Stimulated activated naive B cell treated with anti-CD40 and anti-IgM and Interleukin-4, amounts not matched to agents 10 μg/mL and 1 μg/mL and 100 μg/mL, for 72 hours (primary cell): ENCODE measurements at places on chromosomes 13 and 19.

GRCh38 chr13:98541701-98542203 lies 35.2 kb downstream of the STK24 start:
- no peak for DNase-seq

DNA sequence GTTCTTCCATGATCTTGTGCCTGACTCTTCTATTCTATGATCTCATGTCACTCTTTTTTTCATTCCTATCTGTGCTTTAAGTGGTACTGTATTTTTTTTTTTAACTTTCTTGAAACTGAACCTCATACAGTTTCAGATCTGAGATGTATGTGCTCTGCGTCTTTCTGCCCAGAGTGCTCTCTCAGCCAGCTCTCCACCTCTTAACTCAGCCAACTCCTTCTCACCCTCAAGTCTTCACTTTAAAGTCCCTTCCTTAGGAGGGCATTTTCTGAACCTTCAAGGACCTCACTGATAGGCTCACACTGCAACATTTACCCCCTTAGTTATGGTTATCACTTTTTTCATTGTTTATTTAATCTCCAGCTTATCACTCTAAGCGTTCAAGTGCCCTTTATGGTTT lies 158.7 kb downstream of the IRS2 start:
- DNase-seq = no peak

DNA sequence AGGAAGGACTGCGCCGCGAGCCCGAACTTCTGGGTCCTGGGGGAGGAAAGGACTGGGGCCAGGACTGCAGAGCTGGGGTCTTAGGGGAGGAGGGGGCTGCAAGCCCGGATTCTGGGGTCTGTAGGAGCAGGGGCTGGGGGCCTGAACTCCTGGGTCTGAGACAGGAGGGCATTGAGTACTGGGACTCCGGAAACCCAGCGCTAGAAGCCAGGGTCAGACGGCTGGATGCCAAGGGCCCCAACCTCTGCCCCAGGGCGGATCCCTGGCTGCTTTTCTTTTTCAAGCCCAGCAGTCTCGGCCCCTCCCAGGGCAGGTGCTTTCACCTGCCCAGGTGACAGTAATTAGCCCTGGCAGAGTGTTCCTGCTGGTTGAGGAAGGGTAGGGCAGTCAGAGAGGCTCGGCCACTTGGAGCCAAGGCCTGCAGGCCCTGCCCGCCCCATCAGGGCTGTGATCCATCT lies 2.3 kb downstream of the MYH14 start:
- DNase-seq = no peak

- DNase-seq = no peak
Measured at GRCh38 chr19:18881491-18881890, 14.5 kb downstream of the CERS1 start.

- no peak for DNase-seq
Measured at GRCh38 chr19:17086120-17086519, 10.5 kb downstream of the MYO9B start.

GRCh38 chr13:58376775-58377174 lies 745.2 kb downstream of the PCDH17 start:
- DNase-seq = no peak

DNA sequence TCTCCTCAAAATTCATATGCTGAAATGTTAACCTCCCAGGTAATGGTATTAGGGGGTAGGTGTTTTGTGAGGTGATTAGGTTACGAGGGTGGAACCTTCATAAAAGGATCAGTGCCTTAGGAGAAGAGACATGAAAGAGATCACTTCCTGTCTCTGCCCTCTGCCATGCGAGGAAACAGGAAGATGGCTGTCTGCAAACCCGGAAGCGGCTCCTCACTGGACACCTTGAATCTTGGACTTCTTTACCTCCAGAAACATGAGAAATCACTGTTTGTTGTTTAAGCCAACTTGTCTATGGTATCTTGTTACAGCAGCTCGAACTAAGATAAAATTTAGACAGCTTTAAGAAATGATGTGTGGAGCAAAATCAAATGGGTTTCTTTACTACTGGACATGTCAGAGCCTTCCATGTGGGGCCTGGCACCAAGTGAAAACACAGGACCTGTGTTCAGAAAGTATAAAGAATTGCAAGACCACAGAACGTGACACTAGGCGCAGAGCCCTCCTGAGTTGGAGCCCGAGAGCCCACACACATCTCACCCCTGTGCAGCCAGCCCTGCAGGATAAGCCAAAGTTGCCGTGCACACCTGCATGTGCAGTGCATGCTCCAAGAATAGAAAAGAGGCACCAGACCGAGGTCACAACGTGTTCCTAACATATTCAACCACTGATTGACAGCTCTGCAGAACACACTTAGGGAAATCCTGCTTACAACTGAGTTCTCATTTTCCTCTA lies 112.5 kb upstream of the UQCRFS1 start:
- no peak for DNase-seq
